Breast epithelium (tissue), 4 donors: ENCODE measurements at places on chromosomes 6 and 20. TPM values are rescaled to one million over a fixed set of nuclear protein-coding genes. Genes with fewer than 3 reads are reported as not detected.
A peak's percentile ranks its signal among the peaks of the same experiment; 100 is the strongest.

- H3K36me3 ChIP-seq, result no peaks in the 10 kb centered on the region
- H3K4me1 ChIP-seq, result no peaks in the 10 kb centered on the region
These were observed 93.5 kb downstream of the ERMARD start for GRCh38 chr6:169844946-169845345.

DNA sequence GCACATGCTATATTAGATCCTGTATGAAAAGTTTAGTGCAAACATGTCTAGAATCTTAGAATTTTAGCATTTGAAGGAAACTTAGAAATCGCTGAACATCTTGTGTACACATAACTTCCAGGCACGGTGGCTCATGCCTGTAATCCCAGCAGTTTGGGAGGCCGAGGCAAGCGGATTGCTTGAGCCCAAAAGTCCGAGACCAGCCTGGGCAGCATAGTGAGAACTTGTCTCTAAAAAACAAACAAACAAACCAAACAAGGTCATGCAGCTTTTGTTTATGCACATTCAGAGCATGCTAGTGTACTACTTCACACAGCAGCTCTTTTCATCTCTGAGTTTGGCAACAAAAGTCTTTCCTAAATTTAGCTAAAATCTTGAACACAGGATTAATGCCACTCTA lies 32.2 kb downstream of the CLVS2 start:
- no peak overlapping the region for H3K4me3 ChIP-seq
- H3K36me3 ChIP-seq, result no peaks in the 10 kb centered on the region
- no peak for DNase-seq
- no peaks in the 10 kb centered on the region for H3K4me1 ChIP-seq
- H3K27me3 ChIP-seq, result no peaks in the 10 kb centered on the region
- no peak overlapping the region for H3K27ac ChIP-seq

- H3K27me3 ChIP-seq, result no peaks in the 10 kb centered on the region
- H3K4me3 ChIP-seq, result no peak overlapping the region
- no peaks in the 10 kb centered on the region for H3K36me3 ChIP-seq
- H3K27ac ChIP-seq, result no peak overlapping the region
- no peak for DNase-seq
These were observed 18.5 kb downstream of the CST8 start for GRCh38 chr20:23509247-23509913.

DNA sequence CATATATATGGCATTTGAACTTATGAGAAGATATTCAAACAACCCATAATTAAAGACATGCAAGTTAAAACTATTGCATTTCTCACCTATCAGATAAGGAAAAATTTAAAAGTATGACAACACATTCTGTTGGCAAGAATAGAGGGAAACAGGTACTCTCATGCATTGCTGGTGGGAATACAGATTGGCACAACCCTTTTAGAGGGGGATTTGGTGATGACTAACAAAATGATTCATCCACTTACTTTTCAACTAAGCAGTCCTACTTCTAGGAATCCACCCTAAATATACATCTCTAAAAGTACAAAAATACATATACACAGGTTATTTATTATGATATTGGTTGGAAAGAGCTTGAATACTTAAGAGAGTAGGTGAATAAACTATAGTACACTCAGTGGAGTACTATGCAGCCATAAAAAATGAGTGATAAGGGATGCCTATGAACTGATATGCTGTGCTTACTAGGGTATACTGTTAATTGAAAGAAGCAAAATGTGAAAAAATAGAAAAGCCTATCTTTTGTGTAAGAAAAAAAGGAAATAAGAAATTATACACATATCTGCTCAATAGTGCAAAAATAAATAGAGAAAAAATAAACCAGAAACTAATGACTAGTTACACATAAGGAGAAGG lies 42.2 kb downstream of the ADAT2 start:
- no peaks in the 10 kb centered on the region for H3K27me3 ChIP-seq
- no peaks in the 10 kb centered on the region for H3K36me3 ChIP-seq
- no peak for DNase-seq
- H3K4me1 ChIP-seq, result no peaks in the 10 kb centered on the region

DNA sequence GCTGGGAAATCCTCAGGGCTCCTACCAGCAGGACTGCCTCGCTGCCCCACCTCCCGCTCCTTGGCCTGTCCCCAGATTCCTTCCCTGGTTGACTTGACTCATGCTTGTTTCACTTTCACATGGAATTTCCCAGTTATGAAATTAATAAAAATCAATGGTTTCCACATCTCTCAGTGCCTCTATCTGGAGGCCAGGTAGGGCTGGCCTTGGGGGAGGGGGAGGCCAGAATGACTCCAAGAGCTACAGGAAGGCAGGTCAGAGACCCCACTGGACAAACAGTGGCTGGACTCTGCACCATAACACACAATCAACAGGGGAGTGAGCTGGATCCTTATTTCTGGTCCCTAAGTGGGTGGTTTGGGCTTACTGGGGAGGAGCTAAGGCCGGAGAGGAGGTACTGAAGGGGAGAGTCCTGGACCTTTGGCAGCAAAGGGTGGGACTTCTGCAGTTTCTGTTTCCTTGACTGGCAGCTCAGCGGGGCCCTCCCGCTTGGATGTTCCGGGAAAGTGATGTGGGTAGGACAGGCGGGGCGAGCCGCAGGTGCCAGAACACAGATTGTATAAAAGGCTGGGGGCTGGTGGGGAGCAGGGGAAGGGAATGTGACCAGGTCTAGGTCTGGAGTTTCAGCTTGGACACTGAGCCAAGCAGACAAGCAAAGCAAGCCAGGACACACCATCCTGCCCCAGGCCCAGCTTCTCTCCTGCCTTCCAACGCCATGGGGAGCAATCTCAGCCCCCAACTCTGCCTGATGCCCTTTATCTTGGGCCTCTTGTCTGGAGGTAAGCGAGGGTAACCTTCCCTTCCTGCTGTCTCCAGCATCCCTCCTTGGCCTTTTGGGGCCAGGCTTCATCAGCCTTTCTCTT lies at the start of gene CFB:
CFB (plus strand) TSS at position 589 of the 863 bp plus-strand sequence; CDS start at position 716, 127 bp downstream.
- peaks cover 10% of the 10 kb centered on the region for H3K4me1 ChIP-seq
- H3K27ac ChIP-seq, result peak within 1 kb of the TSS; percentile 93
- H3K36me3 ChIP-seq, result no peaks in the 10 kb centered on the region
- H3K4me3 ChIP-seq, result peak within 1 kb of the TSS; percentile 39
- H3K27me3 ChIP-seq, result no peaks in the 10 kb centered on the region
- DNase-seq, result peak; percentile 81

DNA sequence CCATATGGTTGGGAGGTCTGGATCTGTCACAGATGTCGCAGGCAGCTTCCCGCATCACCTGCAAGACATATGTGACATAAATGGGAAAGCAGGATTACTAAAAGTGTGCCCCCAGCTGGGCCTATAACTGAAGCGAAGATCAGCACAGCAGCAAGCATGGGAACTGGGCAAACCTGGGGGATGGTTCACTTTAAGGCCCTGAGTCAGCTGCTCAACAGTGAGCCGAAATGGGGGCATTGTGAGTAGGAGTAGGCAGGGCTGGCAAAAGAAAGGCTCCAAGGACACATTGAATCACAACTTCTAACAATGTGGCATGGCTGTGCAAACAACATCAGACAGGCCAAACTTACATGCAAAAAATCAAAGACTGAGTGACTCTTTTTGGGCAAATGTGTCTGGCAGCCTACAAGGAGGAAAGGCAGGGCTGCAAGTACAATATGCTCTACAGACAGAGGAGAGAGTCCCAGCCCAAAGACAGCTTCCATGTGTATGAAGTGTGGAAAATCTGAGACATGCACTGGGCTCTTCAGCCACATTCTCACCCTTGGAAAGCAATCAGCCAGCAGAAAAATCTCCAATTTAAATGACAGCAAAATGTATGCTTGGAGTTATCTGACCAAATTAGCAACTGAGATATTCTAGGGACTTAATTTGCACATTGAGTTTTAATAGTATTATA lies 531.0 kb upstream of the MMS22L start:
- H3K4me1 ChIP-seq, result no peaks in the 10 kb centered on the region
- no peak overlapping the region for H3K4me3 ChIP-seq
- DNase-seq, result no peak
- no peak overlapping the region for H3K27ac ChIP-seq
- H3K36me3 ChIP-seq, result no peaks in the 10 kb centered on the region

GRCh38 chr6:159067334-159067733 lies 22.5 kb upstream of the TAGAP start:
- H3K36me3 ChIP-seq, result no peaks in the 10 kb centered on the region
- H3K27ac ChIP-seq, result no peak overlapping the region
- DNase-seq, result no peak
- no peaks in the 10 kb centered on the region for H3K4me1 ChIP-seq
- H3K27me3 ChIP-seq, result no peaks in the 10 kb centered on the region
- no peak overlapping the region for H3K4me3 ChIP-seq

DNA sequence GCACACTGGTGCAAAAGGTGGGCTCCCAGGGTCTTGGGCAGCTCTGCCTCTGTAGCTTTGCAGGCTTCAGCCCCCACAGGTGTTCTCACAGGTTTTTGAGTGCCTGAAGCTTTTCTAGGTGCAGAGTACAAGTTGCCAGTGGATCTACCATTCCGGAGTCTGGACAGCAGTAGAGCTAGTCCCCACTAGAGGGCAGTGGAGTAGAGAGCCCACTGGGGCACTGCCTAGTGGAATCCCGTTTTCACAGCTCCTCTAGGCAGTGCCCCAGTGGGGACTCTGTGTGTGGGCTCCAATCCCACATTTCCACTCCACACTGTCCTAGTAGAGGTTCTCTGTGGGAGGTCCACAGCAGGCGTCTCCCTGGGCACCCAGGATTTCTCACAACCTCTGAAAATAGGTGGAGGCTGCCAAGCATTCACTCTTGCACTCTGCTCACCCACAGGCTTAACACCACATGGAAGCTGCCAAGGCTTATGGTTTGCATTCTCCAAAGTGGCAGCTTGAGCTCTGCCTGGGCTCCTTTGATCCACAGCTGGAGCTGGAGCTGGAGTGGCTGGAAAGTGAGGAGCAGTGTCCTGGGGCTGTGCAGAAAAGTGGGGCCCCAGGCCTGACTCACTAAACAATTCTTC lies 86.3 kb upstream of the PROKR2 start:
- H3K4me1 ChIP-seq, result no peaks in the 10 kb centered on the region
- no peaks in the 10 kb centered on the region for H3K27me3 ChIP-seq
- H3K27ac ChIP-seq, result no peak overlapping the region
- no peaks in the 10 kb centered on the region for H3K36me3 ChIP-seq
- no peak for DNase-seq

DNA sequence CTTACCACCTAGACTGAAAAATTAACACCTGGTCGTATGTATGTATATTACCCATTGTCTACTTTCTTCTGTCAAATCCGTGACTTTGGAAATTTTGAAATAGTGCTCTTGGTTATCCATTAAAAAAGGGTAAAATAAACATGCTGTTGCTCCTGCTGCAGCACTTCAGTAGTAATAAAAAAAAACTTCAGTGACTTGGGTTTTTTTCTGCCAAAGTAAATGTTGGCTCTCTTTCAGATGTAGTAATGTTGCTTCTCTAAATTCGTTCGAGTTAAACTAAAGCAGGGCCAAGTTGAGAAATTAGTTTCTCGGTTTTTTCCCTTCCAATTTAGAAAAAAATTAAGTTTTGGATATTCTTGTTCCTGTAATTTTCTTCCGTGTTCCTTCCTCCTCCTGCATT lies 34.2 kb downstream of the JARID2 start:
- peaks cover 3% of the 10 kb centered on the region for H3K4me1 ChIP-seq
- no peak overlapping the region for H3K27ac ChIP-seq
- no peak overlapping the region for H3K4me3 ChIP-seq
- H3K27me3 ChIP-seq, result no peaks in the 10 kb centered on the region
- no peaks in the 10 kb centered on the region for H3K36me3 ChIP-seq
- no peak for DNase-seq

GRCh38 chr20:44909872-44910689 lies at the start of gene PABPC1L:
Gene PABPC1L, plus strand, starts transcription at chr20:44910060. Its CDS starts 84 bp downstream, at chr20:44910144.
- no peak for DNase-seq
- no peaks in the 10 kb centered on the region for H3K27me3 ChIP-seq
- peak within 1 kb of the TSS; percentile 25 for H3K27ac ChIP-seq
- no peaks in the 10 kb centered on the region for H3K36me3 ChIP-seq
- peak within 1 kb of the TSS; percentile 55 for H3K4me3 ChIP-seq

DNA sequence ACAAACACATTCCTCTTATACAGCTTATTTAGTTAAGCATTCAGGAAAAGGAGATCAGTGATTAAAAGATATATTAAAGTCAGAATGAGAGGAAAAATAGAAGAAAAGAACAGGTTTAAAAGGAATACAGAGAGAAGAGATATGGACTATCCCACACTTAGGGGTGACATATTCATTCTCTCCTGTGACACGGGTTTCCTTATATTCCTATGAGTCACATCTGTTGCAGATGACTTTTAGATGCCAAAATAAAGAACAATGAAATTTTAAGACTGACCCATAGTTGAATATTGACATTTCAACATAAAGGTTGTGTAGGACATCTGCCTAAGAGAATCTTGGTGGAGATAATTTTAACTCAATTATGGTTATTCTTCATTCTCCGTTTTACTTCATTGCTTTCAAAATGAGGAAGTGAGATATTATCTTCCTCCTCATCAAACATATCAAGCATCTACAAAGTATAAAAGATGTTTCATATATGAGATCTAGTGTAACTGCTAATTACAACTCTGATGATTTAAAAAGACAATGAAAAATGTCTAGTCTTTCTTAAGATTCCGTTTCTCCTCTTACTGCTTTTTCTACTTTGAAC lies 1336.7 kb upstream of the CITED2 start:
- no peaks in the 10 kb centered on the region for H3K27me3 ChIP-seq
- no peak overlapping the region for H3K4me3 ChIP-seq
- no peaks in the 10 kb centered on the region for H3K36me3 ChIP-seq
- DNase-seq, result no peak

DNA sequence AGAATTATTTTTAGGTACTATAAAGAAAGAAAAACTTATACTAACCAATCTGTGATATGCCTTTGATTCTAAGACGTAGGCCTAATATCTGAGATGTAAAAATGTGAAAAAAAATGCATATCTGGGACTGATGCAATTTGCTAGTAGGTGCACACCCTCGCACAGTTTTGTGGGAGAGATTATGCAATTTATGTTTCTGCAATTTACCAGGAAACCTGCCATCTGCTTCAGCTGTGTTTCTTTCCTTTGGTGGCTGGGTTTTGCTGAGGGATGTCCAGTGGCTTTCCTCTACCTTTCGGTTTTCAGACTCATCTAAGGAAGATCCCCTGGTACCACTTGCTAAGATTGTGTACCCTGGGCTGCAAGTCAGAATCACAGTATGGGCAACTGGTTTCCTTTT lies 186.9 kb downstream of the ZFP64 start:
- no peaks in the 10 kb centered on the region for H3K4me1 ChIP-seq
- no peaks in the 10 kb centered on the region for H3K36me3 ChIP-seq
- H3K27ac ChIP-seq, result no peak overlapping the region
- H3K27me3 ChIP-seq, result no peaks in the 10 kb centered on the region

Gene ELOVL5
- total RNA-seq, result 272 TPM

Gene BFSP1
- 0.80 TPM for total RNA-seq

Gene ZFP57
- 2.9 TPM for total RNA-seq

Gene LKAAEAR1
- not detected for total RNA-seq

Gene SYCP2L
- total RNA-seq, result 1.8 TPM

Gene TBXT
- total RNA-seq, result not detected

Gene PI16
- 2.8 TPM for total RNA-seq

Gene DEFB132
- 0.29 TPM for total RNA-seq

Gene RBBP8NL
- not detected for total RNA-seq

Gene GPR63
- 0.16 TPM for total RNA-seq

Gene GLYATL3
- not detected for total RNA-seq

Gene LYRM4
- total RNA-seq, result 38.0 TPM

Gene ZSCAN31
- total RNA-seq, result 19.3 TPM

Gene RWDD2A
- total RNA-seq, result 3.7 TPM

Gene SIRPB2
- total RNA-seq, result 30.9 TPM

Gene COL9A3
- total RNA-seq, result 5.0 TPM
